Kidney glomerular epithelial cell (primary cell): ENCODE measurements at places on chromosomes 3 and 15.

DNA sequence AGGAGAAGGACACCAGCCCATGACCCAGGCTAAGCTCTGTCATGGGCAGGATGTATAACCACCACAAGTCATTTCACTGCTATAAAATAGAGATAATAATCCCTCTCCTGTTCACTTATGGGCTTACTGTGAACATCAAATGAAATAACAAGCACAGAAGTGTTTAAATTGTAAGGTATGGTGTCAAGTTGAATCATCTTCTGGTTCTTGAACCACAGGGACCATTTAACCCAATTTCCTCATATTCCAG lies 44.3 kb upstream of the TLE3 start:
- DNase-seq, result no peak

DNA sequence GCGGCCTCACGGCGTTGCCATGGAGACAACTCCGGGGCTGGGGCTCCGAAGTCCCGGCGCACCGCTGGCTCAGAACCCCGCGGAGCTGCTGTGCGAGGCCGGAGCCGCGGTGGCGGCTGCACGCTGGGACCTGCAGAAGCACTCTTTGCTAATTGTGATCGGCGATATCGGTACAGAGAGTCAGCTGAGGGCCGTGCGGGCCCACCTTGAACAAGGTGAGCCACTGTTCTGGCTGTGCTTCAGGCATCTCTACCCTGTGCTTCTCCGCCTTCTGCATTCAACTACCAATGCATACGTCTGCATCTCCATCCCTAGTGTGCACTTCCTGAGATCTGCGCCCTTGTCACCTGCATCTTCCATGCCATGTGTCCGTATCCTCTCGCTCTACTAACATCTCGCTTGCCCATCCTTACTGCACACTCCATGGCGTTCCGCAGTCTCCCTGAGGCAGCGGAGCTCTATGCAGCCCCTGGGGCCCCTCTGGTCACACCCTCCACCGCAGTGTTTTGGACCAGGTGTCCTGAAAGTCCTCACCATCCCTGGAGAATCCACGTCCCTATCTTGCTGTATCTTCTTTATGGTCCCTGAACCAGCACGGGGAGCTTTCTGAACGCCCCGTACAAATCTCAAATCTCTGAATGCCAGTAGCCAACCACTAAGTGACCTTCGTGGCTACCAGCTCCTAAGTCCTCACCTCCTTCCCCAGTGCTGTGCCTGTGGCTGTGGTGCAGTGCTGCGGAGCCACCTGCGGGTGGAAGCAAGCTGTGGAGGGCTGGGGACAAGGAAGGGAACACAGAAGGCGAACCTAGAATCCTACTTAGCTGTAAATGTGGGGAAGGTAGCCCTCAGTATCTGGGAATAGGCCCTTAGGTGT lies 6.2 kb upstream of the MAP1A start:
- DNase-seq, result no peak

DNA sequence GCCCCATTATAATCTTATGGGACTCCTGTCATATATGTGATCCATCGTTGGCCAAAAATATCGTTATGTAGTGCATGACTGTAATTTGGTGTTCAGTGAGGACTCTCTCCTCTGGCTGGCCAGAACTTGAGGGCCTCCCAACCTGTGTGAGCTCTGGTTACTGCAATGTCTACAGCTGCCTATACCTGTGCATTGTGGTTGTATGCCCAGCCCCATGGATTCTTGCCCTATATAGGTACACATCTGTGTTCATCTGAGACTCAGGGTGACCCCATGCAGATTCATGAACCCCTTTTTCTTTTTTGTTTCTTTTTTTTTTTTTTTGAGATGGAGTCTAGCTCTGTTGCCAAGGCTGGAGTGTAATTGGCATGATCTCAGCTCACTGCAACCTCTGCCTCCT lies 32.6 kb upstream of the KLF13 start:
- DNase-seq, result no peak

GRCh38 chr3:106425026-106425425 lies 556.2 kb upstream of the CBLB start:
- peak; percentile 39 for DNase-seq

- DNase-seq, result no peak
Measured at GRCh38 chr3:40229386-40229785, 80.1 kb upstream of the EIF1B start.

DNA sequence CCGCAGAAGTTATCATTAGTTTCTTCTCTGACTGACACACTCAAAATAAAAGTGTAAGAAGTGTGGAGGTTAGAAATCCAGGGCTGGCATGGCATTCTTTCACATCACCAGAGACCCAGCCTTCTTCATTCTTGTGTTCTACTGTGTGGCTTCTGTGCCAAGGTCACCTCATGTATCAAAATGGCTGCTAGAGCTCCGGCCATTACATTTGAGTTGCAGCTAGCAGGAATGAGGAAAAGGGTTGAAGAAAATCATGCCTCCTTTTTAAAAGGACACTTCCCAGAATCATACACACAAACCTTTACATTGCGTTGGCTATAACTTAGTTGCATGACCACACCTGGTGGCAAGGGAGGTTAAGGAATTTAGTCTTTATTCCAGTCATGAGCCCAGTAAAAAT lies 345.6 kb upstream of the PROK2 start:
- DNase-seq, result no peak
